ENCODE measurements at places on chromosomes 3 and 15.
A peak's percentile ranks its signal among the peaks of the same experiment; 100 is the strongest.

DNA sequence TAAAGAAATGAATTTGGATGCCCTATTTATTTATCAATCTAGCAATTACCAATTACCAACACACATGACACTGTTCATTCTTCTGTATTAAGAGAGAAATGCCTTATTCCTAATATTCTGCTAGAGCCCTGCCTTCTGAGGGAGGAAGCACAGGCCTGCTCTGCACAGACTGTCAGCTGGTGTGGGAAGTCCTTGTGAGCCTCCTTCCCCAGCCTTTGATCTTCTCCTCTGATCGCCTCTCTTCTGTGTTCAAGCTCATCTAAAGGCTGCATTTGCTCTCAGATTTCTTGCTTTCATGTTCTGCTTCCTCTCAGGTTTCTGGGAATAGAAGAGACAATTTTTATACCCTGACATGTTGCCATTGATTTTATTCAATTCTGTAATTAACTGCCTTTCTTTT is 290.6 kb upstream of the UMPS start:
- DNase-seq = no peak

- no peak for DNase-seq
Measured at GRCh38 chr15:42018306-42019224, 2.3 kb downstream of the PLA2G4E start.

DNA sequence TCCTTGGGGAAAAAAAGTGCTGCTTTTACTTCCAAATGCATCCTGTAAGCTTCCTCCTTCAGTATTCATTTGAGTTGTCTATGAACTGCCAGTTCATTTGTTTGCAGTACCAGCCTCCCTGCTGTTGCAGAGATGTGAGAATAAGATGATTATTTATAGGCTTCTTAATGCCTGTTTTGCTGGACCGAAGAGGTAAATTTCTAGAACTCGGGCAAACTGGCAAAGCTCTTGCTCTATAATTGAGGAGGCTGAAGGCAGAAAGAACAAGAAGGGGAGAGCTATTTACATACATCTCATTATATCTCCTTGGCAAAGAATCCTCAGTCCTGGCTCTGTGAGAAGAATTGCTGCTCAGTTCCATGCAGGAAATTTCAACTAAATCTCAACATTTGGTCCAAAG is 790.4 kb downstream of the GRM7 start:
- DNase-seq = no peak

DNA sequence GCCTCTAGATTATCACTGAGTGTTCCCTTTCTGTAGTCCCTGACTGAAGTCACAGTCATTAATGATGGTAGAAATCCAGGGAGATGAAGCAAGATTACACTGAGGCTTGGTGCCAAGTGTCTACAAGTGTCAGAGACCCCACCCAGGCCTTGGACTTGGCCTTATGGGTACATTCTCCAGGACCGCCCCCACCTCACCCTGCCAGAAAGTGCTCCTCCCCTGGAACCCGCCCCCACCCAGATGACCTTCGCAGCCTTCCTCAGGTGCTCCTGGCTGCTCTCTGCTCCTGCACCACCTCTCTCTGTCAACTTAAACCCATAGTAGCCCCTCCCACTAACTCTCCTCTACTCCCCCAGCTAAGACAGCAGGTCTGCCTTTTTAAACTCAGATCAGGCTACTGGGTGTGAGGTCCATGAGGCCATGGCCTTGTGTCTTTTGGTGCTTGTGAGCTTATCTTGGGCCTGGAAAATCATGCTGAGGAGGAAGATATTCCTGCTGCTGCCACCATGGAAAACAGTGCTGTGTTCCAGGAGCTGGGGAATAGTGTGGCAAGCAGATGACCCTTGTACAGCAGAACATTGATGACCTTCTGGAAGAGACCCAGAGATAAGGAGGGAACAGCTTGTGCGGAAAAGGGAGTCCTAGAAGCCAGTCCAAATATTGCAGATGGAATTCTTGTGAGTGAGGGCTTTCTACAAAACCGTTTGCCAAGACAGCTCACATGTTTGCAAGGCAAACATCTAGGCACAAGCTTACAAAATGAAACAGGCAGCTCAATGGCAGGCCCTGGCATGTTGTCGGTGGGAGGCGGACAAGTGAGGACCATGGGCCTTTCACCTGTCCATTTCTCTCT is 40.3 kb upstream of the NDUFB4 start:
- DNase-seq = no peak

DNA sequence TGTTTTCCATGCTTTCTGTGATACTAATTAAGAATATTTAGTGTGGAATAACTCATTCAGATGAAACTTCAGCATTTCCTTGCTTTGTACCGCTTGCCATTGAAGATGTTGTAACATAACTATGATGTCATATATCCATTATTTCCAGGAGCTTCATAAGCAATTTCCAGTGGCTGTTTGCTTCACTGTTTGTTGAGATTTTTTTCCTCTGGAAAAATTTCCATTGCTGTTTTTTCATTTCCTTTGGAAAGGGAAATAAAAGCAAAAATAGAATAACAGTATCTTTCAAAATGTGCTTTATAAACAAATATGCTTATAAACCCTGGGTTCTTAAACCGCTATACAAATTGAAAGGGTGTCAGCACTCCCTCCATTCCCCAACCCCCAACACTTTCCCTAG is 319.6 kb upstream of the SEMA6D start:
- DNase-seq = no peak

- no peak for DNase-seq
Measured at GRCh38 chr15:101194546-101195125, 57.2 kb downstream of the CHSY1 start.

DNA sequence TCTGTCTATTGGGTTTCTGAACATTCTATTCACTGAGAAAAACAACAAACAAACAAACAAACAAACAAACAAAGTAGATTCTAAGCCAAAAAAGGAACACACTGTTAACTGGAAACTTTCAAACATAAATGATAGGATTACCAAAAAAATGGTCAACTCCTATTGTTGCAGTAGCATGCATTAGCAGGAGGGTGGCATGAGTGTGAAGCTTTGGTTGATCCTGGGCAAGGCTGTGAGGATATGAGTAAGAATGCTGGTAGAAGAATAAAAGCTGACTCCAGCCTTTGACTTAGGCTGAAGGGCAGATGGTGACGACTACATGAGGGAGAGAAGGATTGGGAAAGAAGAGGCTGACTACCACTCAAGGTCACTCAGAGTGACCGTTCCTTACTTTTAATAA is 810.3 kb downstream of the VGLL3 start:
- no peak for DNase-seq

DNA sequence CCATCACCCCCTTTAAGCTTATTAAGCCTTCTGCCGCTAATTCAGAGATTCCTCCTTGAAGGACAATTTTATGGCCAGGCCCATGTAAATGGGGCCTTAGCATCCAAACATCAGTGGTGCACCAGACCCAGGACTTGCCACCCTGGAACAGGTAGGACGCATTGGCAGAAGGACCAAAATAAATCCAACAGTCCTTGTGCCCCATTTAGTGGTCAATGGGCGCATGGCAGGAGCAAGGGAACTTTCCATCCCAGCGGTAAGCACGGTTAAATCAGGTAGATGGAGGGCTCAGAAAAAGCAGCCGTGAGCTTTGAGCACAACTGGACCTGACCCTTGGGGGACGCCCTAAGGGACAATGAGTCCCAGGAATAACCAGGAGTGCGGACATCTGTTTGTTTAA is 540.8 kb upstream of the ROBO1 start:
- DNase-seq = no peak

DNA sequence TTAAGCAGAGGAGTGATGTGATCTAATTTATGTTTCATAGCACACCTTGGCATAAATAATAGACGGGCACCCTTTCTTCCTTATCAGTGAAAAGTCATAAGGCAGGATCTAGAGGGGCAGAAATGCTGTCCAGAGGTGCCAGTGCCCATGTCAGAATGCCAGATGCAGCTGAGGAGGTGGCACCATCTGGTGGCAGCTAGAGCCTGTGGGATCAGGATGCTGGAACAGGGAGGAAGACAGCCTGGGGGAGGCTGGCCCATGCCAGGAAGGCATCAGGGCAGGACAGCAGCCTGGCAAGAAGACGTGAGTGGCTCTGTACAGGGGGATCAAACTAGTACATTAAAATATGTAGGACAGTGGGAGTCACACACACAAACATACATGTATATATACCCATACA is 16.5 kb downstream of the MYH15 start:
- DNase-seq = no peak

GRCh38 chr3:151230646-151231045 is 27.6 kb upstream of the GPR171 start:
- DNase-seq = no peak

GRCh38 chr15:90232941-90233386 is 777 bp downstream of the CIB1 start:
- no peak for DNase-seq

- no peak for DNase-seq
Measured at GRCh38 chr3:118629821-118630220, 404.8 kb downstream of the IGSF11 start.

- DNase-seq = no peak
Measured at GRCh38 chr15:89781055-89781454, 4.9 kb downstream of the MESP2 start.

DNA sequence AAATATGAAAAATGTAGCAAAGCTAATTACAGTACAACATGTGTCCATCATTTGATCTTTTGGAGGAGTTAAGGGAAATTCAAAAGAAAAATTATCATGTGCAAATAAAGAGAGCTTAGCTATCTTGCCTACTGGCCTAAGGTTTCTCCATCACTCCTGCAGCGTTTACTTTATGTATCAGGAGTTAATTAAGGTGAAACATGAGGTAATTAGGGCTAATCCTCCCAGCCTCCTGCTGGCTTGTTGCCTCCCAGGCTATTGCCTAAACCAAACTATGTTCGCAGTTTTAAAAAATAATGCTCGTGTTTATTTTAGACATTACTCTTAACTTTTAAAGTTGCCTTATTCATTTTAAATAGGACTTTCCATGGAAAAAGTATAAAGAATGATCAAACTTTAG is 367.5 kb downstream of the ROBO2 start:
- no peak for DNase-seq

DNA sequence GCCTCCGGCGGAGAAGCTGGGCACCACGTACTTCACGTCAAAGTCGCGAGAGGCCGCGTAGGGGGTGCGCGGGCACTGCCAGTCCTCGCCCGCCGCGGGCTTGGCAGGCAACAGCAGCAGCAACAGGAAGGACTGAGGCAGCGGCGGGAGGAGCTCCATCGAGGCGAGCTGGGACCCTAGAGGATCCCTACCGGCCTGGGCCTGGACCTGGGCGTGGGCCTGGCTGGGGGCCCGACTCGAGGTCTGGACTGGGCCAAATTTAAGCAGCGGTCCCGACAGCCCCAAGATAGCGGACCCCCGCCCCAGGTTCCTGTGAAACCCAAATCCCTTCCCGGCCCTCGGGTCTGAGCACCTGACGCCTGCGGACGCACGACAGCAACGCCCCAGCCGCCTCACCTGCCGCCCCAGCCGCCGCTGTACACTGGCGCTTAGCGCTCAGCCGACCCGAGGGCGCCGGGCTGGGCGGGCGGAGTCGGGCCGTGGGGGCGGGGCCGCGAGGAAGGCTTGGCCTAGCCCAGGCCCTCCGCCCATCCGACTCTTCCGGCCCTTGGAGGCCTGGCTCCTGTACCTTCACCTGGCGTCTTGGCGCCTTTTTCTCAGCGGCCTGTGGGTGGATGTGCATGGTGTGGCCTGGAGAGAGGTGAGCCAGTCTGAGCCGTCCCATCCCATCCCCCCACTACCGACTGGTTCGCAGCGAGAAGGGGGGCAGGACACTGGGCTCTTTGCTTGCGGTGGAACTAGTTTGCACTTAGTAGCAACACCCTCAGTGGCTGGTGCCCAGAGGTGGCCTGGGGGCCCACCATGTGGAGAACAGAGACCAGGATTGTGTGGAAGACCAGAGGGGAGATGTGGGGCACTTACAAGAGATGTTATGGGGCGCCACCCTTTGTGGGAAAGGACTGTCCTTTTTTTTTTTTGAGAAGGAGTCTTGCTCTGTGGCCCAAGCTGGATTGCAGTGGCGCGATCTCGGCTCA is at the start of gene MST1R:
Gene MST1R, minus strand, starts transcription at position 423 of the 974 bp plus-strand sequence. Its CDS starts 264 bp downstream, at position 159.
- peak; percentile 12 for DNase-seq

DNA sequence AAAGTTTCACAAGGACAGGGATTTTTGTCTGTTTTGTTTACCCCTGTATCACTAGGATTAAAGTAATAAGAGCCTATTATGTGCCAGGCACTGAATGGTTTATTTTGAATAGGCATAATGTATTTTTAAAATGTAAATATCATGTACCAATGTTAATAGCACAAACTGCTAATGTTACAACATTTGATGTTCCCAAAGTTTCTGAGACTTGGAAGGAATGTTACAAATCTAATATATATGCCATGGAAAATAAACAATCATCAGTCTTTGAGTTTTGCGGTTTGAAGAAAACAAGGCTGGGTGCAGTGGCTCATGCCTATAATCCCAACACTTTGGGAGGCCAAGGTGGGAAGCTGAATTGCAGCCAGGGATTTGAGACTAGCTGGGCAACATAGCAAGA is 159.4 kb downstream of the CDIN1 start:
- DNase-seq = no peak

GRCh38 chr3:126939338-126939718 is 43.6 kb upstream of the PLXNA1 start:
- DNase-seq = no peak

DNA sequence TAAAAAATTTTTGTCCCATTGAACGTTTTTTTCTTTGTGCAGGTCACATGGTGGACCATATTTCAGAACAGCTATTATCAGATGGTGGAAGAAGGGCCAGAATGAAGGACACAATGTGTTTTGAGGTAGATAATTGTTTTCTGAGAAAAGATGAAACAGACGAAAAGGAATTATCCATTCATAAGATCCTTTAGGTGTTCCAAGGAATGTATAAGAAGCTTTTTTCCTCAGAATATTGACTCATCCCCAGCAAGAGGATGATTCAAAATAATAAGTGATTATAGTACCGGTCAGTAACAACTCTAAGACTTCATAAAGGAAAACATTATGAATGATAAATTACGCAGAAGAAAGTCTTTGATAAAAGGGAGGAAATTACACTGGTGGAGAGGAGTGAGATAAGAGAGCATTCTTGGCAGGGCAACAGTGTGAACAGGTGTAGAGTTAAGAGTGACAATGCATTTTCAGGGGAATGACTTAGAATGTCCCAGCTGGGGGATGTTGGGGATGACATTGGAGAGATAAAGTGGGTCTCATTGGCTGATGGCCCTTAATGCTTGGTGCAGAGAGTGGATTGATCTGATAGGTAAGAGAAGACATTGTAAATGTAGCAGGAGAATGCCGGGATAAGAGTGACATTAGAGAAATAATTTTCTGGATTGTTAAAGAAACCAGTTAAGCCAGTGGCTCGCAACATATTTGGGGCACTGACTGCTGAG is 27.0 kb upstream of the AQP9 start:
- DNase-seq = no peak

GRCh38 chr3:106765342-106765741 is 611.9 kb upstream of the CCDC54 start:
- DNase-seq = no peak

GRCh38 chr3:71441217-71441924 is 142.2 kb downstream of the FOXP1 start:
- DNase-seq = no peak

- DNase-seq = no peak
Measured at GRCh38 chr3:13282358-13282985, 137.7 kb downstream of the NUP210 start.

GRCh38 chr3:99172736-99173657 is 271.5 kb upstream of the DCBLD2 start:
- no peak for DNase-seq

GRCh38 chr3:51916418-51916817 is 13.3 kb upstream of the IQCF1 start:
- DNase-seq = no peak
